ENCODE measurements at places on chromosomes 5 and 9. TPM values are rescaled to one million over a fixed set of nuclear protein-coding genes. Genes with fewer than 3 reads are reported as not detected.

- no peak overlapping the region for H3K27ac ChIP-seq
- no peaks in the 10 kb centered on the region for H3K36me3 ChIP-seq
- no peaks in the 10 kb centered on the region for H3K27me3 ChIP-seq
- no peak for DNase-seq
- H3K4me3 ChIP-seq = no peak overlapping the region
Observed at GRCh38 chr5:122942164-122942914, 94.2 kb downstream of the PPIC start.

GRCh38 chr9:27470291-27470856 is 53.7 kb upstream of the IFNK start:
- no peak for DNase-seq
- H3K27ac ChIP-seq = no peak overlapping the region
- no peak overlapping the region for H3K4me3 ChIP-seq
- H3K4me1 ChIP-seq = peaks cover 1% of the 10 kb centered on the region

PCDHAC2 gene
- total RNA-seq = not detected

SLC9A3 gene
- total RNA-seq = 1.6 TPM
